ENCODE measurements at places on chromosomes 7 and 10.
A peak's percentile ranks its signal among the peaks of the same experiment; 100 is the strongest.

DNA sequence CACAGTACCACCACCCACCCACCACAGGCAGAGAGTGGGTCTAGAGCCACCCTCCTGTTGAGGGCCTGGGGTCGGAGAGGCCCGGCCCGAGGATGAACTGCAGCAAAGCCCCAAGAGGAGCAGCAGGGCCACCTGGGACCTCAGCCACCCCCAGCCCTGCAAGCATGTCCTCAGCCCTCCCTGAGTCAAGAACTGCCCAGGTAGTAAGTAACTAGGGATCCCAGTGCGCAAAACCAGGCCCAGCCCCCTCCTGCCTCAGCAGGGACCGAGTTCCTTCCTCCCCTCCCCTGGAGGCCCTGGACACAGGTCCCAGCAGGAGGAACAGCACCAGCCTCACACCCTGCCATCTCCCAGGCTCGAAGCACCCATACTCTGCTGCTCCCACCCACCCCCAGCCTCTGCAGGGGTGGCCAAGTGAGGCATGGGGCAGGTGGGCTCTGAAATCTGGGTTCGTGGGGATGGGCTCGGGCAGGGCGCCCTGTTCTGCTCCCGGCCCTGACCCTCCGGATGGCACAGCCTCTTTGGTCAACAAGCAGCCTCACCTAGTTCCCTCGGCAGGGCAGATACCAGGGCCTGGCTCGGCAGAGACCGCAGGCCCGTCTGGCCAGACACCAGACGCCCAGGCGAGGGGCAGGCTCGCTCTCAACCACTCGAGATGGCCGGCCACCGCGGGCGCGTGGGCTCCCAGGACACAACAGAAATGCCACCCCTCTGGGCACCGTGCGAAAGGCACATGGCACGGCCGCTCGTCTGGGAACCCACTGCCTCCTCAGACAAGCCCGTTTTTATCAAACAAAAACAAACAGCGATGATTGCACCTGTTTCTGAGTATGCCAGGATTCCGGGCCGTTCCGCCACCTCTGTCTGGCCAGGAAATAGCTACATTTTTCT, 15.2 kb downstream of the PDGFA start:
- DNase-seq, result no peak

GRCh38 chr10:29011516-29011915, 277.4 kb upstream of the LYZL1 start:
- no peak for DNase-seq

DNA sequence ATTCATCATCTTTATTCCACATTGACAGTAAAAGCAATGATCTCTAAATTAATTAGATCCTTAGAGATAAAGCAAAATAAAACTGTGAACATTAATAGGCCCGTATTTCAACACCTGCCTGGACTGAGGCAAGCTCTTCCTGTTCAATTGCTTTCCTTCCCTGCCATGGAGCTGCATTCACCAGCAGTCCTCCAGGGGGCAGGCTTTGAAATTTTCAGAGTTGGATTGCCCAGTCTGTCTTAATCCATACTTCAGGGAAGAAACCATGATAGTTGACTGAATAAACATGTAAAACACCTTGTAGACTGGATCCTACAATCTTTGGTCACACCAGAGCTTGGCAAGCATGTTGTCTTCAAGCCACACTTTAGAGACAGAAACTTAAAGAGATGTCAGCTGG, 936.6 kb downstream of the NRG3 start:
- no peak for DNase-seq

- no peak for DNase-seq
These were observed 125.7 kb downstream of the CD36 start for GRCh38 chr7:80764132-80764531.

DNA sequence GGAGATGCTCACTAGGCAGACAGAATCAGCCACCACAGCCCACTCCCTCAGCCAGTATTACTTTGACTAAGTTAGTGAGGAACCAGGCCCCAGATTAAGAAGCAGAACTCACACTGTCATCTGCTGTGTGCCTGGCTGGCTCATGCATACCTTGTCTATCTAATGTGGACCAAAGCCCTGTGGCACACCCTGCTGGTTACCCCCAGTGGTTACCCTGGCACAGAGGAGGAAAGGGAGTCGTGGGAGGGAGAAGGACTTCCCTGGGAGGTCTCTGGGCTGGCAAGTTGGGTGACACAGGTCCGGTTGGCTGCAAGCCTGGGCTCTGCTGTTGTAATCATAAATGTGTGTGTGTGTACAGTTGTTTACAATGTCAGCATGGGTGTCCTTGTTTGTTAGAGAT, 7.5 kb upstream of the SH2D4B start:
- DNase-seq, result peak; percentile 59

GRCh38 chr7:1994931-1995330, 237.8 kb downstream of the MAD1L1 start:
- DNase-seq, result no peak

- no peak for DNase-seq
These were observed 84.7 kb upstream of the TMEM168 start for GRCh38 chr7:112874909-112875308.

DNA sequence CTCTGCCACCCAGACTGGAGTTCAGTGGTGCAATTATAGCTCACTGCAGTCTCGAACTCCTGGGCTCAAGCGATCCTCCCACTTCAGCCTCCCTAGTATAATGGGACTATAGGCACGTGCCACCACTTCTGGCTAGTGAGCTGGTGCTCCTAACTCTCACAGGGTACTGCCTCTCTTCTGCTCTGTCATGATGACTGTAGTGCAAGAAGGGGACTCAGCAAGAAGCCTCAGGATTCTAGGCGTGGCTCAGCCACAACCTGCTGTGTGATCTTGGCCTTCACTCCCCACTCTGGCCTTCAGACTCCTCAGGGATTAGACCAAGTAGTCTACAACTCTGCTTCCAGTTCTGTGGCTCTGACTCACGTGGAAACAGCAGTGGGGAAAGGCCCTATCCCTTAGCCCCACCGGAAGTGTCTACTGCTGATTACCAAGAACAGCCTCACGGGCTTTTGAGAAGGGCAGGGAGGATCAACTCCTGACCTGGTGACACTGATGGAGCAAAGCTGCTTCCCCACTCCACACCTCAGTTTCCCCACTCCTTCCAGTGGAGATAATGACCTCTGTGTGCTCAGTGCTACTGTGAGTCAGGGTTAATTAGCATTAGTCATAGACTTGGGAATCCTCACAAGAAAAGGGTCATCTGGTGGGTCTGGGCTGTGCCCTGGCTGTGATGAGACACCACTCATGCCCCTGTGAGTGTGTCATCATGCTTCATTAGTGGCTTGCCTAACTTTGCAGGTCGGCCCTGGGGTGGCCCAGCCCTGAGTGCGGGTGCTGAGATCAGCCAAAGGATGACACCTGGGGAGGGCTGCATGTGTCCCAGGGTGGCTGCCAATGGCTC, 41.1 kb downstream of the ZC3HC1 start:
- no peak for DNase-seq

DNA sequence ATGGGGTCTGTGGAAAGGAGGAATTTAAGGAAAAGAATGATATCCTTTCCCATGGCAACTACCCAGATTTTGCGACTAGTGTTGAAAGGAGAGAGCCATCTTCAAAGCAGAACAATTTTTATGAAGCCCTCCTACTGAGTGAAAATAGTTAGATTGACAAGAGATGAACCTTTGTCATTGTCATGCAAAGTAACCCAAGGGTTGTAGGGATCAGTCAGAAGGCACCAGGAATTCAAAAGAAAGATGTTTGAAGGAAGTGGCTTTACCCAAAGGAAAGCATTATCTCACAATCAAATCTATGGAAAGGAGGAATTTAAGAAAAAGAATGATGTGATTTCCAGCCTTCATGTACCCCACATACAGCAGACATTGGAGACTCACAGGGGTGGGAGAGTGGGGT, 544.4 kb downstream of the IPMK start:
- DNase-seq, result no peak

GRCh38 chr7:94325122-94325475, 69.6 kb upstream of the COL1A2 start:
- no peak for DNase-seq
